SHP77 treated with DMSO at 0.1 percent for 48 hours (cell line): ENCODE measurements at places on chromosomes 7 and 10.

DNA sequence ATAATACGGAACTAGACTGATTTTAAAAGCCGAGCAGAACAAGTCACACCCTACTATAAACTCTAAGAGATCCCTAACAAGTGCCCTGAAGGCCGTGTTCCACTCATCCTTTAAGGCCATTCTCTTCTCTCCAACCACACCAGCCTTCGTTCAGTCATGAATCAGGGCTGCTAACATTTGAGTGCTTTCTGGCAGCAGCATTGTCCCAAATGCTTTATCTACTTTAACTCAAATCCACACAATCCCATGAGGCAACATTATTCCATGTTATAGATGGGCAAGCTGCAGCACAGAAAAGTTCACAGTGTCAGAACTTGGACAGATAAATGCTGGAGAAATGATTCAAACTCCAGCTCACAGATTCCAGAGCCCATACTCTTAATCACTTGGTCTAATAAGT is 73.5 kb downstream of the MALSU1 start:
- DNase-seq, result no peak

DNA sequence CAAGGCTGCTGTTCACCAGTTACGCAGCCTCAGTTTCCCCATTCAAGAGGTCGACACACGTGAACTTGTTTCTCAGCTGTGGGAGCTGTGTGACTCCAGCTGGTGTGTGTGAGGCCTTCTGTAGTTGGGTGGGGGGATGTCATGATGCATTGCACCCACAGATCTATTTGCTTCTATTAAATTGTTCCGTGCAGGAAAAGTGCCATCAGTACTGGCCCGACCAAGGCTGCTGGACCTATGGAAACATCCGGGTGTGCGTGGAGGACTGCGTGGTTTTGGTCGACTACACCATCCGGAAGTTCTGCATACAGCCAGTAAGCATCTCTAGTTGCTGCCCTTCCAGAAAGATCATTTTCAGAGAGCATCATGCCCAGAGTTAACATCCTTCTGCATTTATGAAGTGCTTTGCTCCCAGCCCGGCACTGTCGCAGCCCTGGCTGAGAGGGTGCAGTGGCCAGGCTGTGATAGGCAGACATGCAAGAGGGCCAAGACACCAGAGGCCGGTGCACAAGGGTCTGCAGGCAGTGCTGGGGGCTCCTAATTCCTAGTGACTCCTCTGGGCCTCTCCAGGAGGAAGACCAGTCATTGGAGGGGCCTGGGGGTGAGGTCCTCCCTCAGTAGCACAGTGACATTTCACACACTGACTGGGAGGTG is 60.2 kb downstream of the MKI67 start:
- no peak for DNase-seq

DNA sequence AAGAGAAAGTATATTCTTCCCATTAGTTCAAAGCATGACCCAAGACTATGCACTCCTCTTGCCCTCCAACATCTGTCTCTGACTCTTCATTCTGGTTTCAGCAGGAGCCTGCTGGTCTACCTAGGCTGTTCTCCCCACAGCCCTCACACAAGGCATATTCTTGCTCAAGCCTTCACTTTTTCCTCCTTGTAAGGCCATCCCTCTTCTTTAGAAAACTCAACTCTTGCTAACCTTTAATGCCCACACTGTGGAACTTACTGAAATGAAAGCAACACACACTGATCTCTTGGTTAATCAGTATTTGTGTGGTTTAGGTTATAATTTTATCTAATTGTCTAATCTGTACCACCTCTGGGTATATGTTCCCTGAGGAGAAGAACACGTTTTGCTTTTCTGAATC is 75.8 kb downstream of the PRKCQ start:
- no peak for DNase-seq

DNA sequence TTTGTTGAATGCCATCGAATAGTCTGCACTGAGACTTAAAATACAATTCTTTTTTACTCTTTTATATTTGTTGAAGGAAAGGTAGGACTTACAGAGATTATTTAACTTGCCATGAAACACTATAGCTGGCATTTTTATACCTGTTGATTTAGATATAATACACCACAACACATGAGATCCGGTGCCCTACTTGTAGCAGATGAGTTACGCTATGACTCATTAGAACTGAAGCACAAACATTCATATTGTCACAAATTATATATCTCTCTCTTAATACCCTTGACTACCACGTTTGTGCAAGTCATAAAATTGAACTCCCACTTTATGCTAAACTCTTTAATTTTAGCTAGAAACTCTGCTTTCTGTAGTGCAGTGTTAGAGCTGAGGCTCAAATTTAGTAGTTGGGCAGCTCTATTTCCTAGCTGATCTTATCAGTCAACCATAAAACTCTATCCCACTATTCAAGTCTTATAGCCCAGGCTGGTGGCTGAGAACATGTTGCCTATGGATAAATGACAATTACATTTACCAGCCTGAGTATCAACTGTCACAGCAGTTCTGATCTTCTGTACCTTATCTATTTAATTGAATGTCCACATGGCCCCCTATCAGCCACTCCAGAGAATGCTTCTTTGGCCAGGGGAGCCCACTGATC is 137.4 kb upstream of the SEMA3D start:
- DNase-seq, result no peak

GRCh38 chr7:23712368-23713284 is 2.6 kb downstream of the STK31 start:
- DNase-seq, result no peak

DNA sequence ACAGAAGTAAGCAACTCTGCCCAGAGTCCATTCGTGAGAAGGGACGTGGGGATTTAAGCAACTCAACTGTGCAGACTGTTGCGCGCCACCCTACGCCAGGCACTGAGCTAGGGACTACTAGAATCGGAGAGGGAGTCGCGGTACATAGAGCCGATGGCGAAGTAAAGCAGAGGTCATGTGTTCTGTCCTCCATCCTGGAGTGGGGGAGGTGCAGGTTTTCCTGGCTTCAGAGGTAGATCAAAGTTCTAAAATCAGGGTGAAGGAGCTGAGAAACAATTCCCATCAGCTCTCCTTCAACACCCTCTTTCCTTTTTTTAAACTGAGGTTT is 23.2 kb downstream of the SLC35G1 start:
- no peak for DNase-seq
